Caco-2 (cell line): ENCODE measurements at places on chromosomes 7 and 10.

DNA sequence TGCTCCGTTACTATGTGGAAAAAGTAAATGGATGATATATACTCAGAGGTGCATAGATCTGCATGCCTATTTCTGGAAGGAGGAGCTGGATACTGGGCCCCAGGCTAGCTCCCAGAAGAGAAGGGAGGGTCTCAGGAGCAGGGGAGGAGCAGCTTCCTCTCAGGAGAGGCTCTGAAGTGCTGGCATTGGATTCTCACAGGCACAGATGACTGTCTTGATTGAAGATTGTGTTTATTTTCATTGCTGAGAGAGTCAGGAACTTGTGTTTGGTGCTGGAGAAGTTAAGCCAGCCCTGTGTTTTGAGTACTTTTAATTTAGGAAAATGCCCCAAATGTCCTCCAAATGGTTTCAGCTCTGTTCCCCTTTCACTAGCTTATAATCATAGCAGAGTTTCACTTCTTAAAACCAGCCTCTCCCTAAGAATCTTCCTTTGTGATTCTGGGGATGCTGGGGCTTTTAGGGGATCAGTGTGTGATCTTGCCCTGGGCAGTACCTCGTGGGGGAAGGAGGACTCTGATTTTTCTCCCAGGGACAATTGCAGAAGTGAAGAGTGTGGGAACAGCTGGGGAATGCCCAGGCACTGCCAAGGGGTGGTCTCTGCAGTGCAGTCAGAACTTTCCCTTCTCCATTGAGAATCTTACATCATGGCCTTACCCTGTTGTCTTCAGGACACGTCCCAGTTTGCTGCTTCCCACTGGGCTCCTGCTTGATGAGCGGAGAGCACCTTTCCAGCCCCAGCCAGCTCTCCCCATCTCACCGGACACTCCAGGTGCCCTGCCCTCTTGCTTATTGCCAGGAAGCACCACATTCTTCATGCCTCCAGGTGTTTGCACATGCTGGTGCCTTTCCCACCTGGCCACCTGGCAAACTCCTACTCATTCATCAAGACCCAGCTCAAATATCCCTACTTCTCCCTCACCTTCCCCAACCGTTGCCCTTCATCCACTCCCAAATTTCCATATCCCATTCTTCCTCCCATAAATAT is 102.8 kb downstream of the ARHGAP22 start:
- no peak for DNase-seq
- no peaks in the 10 kb centered on the region for H3K36me3 ChIP-seq
- no peaks in the 10 kb centered on the region for H3K27me3 ChIP-seq
- H3K4me3 ChIP-seq: no peak overlapping the region
- H3K4me1 ChIP-seq: no peaks in the 10 kb centered on the region

- DNase-seq: no peak
- H3K27me3 ChIP-seq: no peaks in the 10 kb centered on the region
- H3K4me3 ChIP-seq: no peak overlapping the region
- H3K4me1 ChIP-seq: no peaks in the 10 kb centered on the region
- no peak overlapping the region for H3K27ac ChIP-seq
- H3K36me3 ChIP-seq: no peaks in the 10 kb centered on the region
These were observed 419.6 kb upstream of the NRP1 start for GRCh38 chr10:33754052-33754451.

DNA sequence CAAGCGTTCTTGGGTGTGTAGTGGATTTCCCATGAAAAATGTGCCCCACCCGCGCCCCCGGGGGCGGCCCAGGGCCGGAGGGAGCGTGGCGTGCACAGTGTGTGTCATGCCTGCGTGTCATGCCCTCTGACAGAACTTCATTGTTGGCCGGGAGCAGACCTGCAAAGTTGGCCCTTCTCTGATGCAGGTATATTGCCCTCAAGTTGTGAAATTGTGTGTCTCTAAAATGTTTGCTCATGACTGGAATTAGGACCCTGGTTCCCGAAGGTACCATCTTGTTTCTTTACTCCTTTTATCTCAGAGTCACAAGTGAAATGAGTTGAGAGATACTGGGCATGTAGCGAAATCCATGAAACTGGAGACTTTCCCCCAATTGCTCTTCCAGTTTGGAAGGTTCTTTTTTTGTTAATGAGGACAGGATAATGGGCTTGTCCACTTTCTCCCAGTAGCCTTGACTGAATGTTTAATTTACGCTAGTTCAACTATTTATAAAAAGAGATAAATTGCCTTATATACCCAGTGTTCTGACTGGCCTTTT is 26.2 kb downstream of the ADK start:
- DNase-seq: peak; percentile 72
- H3K27ac ChIP-seq: peak overlapping the region; percentile 93
- no peaks in the 10 kb centered on the region for H3K27me3 ChIP-seq

DNA sequence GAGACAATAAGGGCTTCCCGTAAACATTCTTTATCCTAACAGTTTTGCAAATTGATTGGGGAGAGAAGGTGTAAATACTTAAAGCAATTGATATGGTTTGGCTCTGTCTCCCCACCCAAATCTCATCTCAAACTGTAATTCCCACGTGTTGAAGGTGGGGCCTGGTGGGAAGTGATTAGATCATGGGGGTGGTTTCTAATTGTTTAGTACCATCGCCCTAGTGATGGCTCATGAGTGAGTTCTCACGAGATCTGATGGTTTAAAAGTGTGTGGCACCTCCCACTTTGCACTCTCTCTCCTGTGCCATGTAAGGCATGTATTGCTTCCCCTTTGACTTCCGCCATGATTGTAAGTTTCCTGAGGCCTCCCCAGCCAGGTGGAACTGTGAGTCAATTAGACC is 22.1 kb upstream of the CAPZA2 start:
- H3K27me3 ChIP-seq: no peaks in the 10 kb centered on the region
- H3K36me3 ChIP-seq: no peaks in the 10 kb centered on the region
- H3K4me3 ChIP-seq: no peak overlapping the region
- H3K4me1 ChIP-seq: no peaks in the 10 kb centered on the region
- H3K27ac ChIP-seq: no peak overlapping the region

DNA sequence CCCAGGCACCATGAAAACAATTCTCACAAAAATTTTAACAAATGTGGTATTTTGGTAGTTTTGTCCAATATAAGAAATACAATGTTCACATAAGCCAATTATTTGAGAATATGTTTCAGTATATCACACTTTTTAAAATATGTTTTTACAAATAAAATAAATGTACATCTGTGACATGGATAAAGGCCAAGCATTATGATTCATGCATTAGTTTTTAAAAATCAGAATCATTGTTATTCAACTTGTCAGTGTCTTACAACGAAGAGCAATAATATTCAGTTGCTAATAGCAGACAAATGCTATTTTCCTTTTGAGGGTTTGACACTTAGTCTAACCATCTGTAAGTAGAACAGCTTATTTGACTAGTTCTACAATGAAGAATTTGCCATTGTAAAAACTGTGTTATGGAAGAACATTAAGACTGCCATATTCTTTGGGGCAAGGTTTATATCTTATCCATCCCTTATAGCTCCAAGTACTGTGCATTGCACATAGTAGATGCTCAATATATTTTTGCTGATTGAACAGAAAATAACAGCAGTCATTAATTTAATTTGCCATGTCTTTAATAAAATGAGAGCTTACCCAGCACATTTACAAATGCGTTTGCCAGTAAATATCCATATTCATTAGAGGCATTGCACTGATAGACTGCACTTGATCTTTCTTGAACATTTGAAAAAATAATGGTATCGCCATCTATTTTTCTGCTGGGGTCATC is 67.4 kb upstream of the LAMB4 start:
- no peak overlapping the region for H3K4me3 ChIP-seq
- H3K36me3 ChIP-seq: peaks cover 1% of the 10 kb centered on the region; the same call in 1 of the 2 replicates
- H3K4me1 ChIP-seq: no peaks in the 10 kb centered on the region
